CD4-positive, alpha-beta T cell treated with Interleukin-10 for 1 hour (primary cell): ENCODE measurements at places on chromosomes 13 and 19.

- DNase-seq, result no peak
These were observed 2.4 kb downstream of the AURKC start for GRCh38 chr19:57233207-57233606.

GRCh38 chr13:29847501-29847983, 2.9 kb downstream of the UBL3 start:
- peak; percentile 13 for DNase-seq

GRCh38 chr13:77349365-77349764, 22.5 kb upstream of the MYCBP2 start:
- DNase-seq, result no peak

DNA sequence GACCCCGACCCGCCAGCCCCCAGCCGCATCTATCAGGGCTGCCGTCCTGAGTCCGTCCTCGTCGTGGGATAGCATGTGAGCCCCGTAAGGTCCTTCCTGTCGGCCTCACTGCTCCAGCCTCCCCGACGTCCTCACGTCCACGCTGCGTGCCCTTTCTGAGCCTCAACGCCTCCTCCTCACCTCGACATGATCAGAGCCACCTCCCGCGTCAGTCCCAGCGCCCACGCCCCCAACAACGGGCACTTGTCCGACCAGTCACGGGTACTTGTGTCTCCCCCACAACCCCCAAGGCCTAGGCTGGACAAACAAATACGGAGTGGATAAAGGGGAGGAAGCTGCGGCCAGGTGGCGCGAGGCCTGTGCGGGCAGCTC, 665 bp downstream of the ZNF497 start:
- DNase-seq, result no peak

GRCh38 chr13:78976696-78977095, 317.7 kb upstream of the OBI1 start:
- DNase-seq, result no peak

- DNase-seq, result peak; percentile 84
These were observed 8.7 kb downstream of the HOMER3 start for GRCh38 chr19:18932216-18932841.

DNA sequence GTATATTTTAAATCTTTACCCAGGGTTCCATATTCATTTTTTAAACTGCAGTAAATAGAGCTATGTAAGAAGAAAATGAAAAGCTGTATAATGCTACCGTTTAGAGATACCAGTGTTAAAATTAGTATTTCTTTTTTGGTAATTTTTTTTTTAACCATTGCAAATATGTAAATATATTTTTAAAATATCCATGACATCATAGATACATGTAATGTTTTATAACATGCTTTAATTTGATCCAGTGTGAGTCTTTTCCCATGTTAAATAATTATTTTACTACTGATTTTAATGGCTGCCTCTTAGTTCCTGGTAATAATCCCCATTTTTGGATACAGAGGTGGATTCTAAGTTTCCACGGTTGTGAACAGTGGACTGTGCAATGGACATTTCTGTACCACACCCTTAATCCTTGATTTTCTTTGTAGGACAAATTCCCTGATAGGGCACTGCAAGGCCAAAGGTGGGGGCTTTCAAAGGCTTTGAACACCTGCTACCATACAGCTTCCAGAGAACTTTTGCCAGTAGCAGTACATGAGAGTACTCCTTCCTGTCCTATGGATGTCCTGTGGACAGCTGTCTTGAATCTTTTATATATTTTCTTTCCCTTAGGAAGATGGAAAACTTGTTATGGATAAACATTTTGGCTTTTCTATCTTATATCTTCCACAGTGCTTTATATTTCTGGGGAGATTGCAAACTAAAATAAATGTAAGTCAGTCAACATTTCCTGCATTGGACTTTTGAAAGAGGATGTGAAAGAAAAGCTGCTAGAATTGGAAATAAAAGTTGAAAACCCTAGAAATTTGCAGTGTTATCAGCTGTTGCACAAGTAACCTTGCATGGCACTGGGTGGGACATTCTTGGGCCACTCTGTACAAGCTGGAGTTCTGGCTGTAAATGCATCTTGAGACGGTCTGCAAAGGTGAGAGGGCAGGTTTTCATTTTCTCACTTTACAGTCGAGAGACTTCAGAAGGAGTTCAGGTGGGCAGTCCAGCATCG, 46.8 kb downstream of the ARHGEF7 start:
- no peak for DNase-seq

GRCh38 chr13:28654276-28654675, 4.7 kb upstream of the POMP start:
- DNase-seq, result no peak

- DNase-seq, result no peak
These were observed 483.7 kb downstream of the TSHZ3 start for GRCh38 chr19:30865511-30865910.

- DNase-seq, result no peak
These were observed 3.4 kb downstream of the EBI3 start for GRCh38 chr19:4232614-4233281.

GRCh38 chr19:48777720-48778119, 22.4 kb downstream of the FGF21 start:
- no peak for DNase-seq

- DNase-seq, result no peak
These were observed 253.9 kb upstream of the SGCG start for GRCh38 chr13:22926748-22927400.

DNA sequence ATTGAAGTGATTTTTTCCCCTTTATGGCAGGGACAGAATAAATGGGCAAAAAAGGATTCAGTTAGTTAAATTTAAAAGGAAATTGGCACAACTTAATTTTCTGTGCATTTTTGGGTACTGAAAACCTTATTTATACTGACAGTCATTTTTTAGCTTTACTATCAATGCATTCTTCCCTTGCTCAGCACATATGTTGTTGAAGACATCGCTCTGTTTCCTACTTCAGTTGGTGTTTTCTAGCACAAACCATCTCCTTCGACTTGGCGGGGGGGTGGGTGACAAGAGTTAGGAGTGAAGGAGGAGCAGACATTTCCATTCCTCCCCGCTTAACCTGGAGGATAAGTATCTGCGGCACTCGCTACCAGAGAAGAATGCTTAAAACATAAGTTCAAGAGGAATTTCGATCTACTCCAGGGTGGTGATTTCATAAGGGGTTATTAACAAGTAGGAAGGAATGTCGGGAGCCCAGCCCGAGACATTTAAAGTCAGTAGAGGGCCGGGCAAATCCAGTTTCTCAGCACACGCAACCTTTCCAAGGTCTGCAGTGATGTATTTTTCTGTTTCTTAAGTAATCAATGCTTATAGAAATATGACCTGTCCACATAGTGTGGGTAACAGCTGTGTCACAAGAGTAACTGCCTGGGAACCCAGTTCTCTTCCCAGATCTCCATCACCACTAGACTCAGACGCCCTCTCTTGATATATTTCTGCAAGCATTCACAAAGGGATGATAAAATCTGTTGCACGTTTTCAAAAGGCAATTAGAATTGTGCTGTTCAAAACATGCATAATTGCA, 525.8 kb downstream of the MYO16 start:
- no peak for DNase-seq

DNA sequence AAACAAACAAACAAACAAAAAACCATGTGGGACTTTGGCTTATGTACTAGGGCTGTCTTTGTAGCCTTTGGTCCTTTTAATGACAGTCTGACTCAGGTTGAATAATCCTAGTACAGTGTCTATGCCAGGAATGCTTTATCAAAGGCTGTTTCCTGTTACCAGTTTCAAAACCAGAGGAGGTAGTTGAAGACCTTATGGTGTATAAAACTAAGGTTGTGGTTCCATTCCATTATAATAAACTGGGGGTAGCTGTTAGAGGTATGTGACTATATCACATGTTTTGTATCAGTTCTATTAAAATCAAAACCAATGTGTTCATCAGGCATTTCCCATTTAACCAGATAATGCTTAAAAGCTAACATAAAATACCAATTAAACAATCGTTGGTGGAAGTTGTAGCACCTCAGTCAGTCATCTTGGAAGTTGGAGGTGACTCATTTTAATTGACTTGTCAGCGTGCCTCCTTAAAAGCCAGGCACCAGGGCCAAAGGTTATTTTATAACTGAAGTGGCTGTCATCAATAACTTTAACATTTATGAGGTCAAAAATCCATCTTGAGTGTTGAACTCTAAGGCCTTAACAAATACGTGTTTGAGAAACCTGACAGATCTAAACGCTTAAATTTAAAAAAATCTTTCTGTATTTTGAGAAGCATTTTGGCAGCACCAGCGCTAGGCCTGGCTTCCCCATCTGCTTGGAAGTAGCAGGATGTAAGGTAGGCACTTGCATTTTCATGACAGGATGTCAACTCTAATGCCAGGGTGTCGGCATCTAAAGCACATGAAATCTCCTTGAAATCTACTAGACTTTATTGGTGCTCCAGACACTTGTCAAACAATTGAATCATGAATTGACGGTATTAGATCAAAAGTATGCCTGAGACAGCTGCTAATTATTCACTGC, 162.5 kb downstream of the LMO7 start:
- no peak for DNase-seq

DNA sequence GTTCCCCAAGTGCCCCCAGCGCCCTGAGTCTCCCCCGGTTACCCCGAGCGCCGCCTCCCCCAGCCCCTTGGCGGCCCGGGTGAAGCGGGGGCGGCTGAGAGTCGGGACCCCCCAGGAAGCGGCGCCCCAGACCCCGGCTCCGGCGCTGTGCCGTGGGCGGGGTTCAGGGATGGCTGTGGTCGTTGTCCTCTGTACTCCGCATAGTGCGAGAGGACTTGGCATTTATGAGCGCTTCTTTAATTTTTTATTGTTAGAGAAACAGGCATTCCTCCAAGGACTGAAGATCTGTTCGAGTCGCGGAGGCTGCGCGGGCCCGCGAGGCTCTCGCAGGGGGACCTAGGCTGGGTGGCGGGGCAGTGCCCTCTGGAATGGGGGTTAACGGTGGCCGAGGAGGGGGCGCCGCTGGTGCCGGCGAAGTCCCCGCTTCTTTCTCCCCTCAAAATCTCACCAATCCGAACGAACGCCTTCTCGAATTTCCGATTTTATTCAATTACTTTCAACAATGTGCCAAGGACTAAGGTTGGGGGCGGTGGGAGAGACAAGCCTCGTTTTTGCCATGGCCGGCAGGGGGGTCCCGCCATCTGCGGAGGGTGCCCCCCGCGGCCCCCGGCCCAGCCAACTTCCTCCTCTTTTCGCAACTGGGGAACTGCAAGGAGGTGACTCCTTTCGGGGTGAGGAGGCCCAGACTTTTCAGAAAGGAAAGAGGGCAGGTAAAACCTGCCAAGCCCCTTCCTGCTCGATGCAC, 596 bp upstream of the GJB2 start:
- peak; percentile 4 for DNase-seq

GRCh38 chr13:63075126-63075525, 1659.5 kb upstream of the PCDH20 start:
- no peak for DNase-seq

DNA sequence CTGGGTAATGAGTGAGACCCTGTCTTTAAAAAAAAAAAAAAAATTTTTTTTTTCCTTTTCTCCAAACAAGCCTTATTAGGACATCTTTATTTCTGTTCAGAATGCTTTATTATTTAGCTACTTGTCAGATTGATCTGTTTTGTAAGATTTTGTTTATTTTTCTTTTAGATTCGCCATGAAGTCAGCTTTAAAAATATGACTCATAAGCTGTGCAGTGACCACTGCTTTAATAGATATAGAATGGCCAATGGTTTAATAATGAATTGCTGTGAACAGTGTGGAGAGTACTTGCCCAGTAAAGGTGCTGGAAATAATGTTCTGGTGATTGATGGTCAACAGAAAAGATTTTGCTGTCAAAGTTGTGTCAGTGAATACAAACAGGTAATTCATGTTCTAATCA, 47.7 kb downstream of the ZMYM2 start:
- no peak for DNase-seq

DNA sequence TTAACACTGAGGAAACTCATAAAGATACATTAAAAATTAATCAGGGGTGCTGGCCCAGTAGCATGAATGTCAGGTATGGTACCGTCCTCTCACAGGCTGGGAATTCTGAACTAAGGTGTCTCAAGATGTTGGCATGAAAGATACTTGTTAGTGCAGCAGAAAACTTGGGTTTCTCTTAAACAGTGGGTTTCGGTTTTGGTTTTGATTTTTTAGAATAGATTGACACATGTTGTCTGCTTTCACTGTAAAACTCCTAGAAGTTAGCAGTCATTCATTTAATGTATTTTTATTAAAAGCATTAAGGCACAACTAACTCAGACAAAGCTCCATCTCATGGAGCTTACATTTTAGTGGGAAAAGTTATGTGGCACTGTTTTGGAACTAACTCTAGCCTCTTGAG, 3.5 kb upstream of the OBI1 start:
- DNase-seq, result no peak

DNA sequence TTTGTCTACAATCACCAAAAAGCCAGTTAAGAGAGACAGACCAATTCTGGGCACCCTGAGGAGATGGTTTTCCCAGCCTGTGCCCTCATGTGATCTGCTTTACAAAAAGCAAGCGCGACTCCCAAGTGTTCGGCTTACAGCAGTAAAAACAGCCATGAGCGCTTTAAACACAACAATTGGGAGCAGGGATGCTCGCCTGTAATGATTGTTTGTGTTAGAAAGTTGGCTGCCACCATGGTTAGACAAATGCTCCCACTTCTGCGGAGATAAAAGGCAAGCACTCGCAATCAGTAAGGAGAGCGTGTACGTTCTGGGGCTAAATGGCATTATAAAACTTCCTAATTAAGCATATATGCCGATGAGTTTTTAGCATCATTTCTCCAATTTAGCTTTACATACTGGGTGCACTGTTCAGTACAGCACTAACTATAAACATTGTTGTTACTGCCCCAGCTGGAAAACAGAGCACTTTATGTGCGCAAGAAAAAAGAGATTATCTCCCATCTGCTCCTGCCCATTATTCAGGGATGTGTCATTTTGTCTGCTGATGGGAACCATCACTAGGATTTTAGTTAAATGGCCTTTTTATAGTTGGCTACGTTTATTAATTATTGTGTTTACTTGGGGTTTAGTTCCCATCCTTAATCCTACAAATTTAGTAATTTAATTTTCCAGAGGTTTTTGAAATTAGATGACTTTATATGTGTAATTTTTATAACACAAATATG, 309.3 kb upstream of the MAB21L1 start:
- DNase-seq, result no peak

DNA sequence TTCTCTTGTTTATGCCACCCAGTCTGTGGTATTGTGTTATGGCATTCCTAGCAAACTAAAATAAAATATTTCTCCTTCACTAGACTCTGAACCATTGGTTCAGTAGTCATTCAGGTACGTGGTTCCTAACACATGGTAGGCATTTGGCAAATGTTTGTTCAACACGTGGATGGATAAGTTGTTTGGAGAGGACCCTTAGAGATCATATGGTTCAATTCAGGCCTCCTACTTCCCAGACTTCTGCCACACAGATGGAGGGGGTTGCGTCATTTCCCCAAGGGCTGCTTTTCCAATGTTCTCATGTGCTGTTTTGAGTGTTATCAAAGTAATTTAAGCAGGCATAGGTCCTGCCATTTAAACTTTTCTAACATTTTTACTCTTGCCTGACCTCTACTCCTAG, 6.7 kb downstream of the CXCL17 start:
- no peak for DNase-seq
